ENCODE measurements at places on chromosomes 12 and 14.

DNA sequence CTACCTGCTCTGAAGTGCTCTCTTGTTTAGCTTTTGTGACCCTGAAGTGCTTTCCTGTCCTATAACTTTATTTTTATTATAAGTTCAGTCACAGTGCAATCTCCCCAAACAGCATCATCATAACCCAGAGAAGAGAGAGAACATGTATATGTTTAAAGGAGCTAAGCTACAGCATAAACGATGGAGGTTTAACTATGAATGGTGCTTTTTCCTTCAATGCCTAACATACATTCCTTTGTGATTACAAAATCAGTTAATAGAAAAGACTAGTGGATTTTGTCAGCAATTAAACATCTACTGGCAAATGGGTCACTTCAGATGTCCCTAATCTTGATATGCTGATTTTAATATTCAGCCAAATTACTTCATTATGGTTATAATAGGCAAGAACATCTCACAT, 46.4 kb downstream of the ZFYVE21 start:
- DNase-seq = no peak

GRCh38 chr14:33657476-33657875, 293.4 kb downstream of the EGLN3 start:
- DNase-seq = no peak

GRCh38 chr12:6644257-6644596, 3.0 kb downstream of the ACRBP start:
- DNase-seq = no peak

GRCh38 chr12:77407931-77408330, 342.6 kb upstream of the E2F7 start:
- no peak for DNase-seq

GRCh38 chr12:14952299-14952921, 9.0 kb downstream of the ARHGDIB start:
- no peak for DNase-seq

- DNase-seq = no peak
Observed at GRCh38 chr12:50003595-50003994, 21.7 kb downstream of the RACGAP1 start.

DNA sequence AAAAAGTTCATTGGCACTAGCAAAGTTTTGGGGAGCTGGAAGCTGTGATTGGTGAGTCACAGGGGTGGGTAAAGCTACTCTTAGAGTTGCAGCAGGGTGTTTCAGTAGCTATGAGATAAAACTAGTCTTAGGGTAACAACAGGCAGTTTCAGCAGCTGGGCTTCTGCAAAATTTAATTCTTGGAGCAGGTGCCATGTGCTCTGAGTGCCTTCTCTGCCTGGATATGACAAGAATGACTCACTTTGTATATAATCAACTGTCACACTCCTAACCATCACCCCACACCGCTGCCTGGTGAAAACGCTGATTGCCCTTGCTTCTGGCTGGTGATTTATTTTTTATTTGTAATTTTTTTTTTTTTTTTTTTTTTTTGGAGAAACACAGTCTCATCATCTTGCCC, 10.5 kb upstream of the PLBD2 start:
- DNase-seq = no peak

DNA sequence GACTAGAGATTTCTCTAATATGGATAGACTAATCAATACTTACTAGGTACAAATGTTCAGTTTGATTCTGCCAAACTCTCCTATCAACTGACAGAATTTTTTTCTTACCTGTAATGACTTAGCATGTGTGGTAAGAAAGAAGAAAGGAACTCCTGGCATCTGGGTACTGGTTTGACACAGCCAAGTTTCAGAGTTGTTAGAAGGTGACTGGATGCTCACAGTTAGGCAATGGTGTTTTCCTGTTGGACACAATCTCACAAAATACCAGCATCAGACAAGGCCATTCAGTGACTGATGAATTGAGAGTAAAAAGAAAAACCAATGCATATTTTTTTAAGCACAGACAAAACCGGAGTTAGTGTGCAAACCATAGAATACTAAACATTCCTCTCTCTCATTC, 4.2 kb downstream of the MUCL1 start:
- no peak for DNase-seq

- DNase-seq = no peak
Observed at GRCh38 chr14:61608245-61609165, 86.8 kb upstream of the HIF1A start.

- DNase-seq = no peak
Observed at GRCh38 chr12:4743046-4743445, 22.8 kb downstream of the GALNT8 start.

DNA sequence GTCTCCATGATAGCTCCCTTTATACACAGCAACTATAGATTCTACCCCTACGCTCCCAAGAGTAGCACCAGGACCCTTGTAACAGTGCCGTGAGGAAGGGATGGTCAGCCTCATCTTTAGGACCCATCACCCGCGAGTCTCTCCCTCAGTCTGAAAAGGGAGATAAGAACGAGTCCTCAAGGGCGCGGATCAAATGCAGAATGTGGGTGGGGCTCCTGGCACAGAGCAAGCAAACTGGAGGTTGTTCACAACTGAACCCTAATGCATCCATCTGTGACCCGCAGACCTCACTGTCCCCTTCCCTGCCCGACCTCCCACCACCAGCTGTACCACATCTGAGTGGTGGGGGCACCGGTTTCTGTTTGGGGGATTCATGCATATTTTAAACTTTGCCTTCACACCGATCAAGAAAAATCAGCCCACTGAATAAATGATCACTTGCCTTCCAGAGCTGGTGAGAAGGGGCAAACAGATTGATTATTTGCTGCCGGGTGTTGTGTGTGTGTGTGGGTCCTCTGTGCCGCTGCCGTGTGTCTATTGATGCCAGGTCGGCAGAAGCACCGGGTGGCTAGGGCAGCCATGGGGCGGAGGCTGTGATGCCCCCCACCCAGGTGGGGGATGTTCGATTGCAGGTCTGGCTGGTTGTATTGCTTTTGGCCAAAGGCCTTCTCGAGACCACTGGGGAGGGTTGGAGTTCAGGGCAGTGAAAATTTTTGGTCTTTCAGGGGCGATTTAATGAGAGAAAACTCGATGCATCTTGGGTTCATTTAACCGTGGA, 35.7 kb upstream of the BEGAIN start:
- DNase-seq = no peak

GRCh38 chr12:121209221-121209620, 708 bp upstream of the P2RX4 start:
- no peak for DNase-seq

DNA sequence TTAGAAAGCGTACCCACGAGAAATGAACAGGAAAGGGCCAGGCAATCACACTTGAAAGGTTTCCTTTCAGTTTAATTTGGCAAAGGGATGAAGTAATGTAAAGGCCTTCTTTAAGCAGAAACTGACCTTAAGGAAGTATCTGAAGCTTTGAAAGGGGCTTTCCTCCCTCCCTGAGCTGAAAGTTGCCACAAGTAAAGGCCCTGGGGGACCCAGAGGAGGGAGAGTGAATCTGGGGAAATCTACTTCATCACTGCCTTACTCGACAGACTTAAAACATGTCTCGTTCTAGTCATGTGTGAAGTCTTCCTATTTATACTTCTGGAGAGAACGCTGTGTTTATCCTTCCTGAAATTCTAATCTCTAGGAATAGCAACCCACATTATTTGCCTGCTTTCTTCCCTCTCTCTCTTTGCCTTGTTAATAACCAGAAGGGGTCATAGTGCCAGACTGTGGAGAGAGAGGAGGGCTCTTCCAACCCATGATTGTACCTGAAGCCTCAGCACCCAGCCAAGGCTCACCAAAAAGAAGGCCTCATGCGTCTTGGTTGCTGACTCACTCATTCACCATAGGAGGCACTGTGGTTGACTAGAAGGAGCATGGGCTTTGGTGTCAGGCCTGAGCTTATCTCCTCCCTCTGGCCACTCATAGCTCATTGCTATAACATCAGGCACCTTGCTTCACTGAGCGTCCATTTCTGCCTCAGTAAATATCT, 10.2 kb upstream of the GPX2 start:
- no peak for DNase-seq

Measured in stimulated activated CD8-positive, alpha-beta memory T cell treated with anti-CD3 and anti-CD28 coated beads, Interleukin-2, amount 100 ng/mL, for 1 hour (primary cell).